Large intestine (tissue), 12 donors: ENCODE measurements at places on chromosomes 2 and 18.
A peak's percentile ranks its signal among the peaks of the same experiment; 100 is the strongest.

DNA sequence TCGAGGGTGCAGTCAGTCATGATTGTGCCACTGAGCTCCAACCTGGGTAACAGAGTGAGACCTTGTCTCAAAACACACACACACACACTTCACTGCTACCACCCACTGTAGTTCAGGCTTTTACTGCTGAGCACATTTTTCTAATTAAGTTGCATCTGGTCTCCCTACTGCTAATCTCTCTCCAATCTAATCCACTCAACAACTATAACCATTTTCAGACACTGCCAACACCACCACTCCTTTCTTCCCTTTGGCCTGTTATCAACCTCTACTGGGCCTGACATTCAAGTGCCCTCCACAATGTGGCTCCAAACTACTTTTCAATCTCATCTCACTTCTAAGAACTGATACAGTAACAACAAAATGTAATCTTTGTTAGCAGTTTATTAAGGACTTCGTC lies 44.8 kb downstream of the RMP24 start:
- DNase-seq, result no peak

GRCh38 chr2:180653481-180653880 lies 326.9 kb upstream of the UBE2E3 start:
- no peak for DNase-seq

DNA sequence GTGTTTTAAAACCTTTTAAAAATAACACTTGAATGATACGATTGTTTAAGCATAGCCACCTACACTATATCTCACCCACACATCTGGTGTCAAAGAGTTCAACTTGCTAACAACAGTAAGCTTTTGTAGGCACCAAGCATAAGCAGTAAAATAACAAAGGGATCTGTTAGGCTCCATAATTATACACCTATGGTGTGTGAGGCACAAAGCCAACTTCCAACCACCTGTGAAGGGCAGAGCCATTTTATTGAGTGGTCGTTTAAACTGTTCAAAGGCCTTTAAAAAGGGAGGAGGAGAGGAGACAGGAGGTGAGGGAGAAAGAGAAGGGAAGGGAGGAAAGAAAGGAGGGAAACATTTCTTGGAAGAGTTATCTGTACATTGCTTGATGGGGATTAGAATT lies 27.9 kb downstream of the NEMP2 start:
- no peak for DNase-seq

- no peak for DNase-seq
Observed at GRCh38 chr2:35163948-35164347, 1191.6 kb upstream of the CRIM1 start.

GRCh38 chr2:14677039-14677438 lies 44.5 kb downstream of the LRATD1 start:
- DNase-seq, result no peak

DNA sequence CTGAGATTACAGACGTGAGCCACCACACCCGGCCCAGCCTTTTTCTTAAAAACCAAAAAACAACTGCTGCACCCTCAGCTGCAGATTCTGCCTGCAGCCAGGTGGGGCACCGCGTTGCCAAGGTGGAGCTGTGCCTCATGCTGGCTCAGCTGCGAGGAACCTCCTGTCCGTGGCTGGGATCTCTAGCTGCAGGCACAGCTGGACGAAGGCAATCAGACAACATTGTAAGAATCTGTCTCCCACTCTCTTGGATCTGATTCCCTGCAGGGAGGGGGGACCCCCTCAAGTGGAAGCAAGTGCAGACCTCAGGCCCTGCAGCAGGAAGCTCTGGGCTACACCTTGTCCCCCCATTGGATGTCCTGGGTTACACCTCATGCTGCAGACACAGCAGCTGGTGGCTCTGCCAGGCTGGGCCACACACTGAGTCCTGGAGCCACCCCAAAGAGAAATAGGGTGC lies 24.1 kb downstream of the CIDEA start:
- DNase-seq, result no peak

DNA sequence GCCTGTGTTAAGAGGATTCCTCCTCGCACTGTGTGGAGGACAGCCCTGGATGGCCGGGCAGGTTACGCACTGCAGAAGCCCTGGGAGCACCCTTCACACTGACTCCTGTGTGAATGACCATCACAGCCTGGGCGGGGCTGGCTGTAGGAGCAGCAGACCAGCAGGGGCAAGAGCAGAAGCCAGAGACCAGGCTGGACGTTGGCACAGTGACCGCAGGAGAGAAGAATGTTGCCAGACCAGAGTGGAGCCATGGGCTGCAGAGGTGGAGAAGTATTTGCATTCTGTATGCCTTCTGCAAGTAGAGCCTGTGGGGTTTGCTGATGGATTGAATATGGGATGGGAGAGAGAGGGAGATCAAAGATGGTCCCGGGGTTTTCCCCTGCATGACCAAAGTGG lies 23.1 kb downstream of the LRRFIP1 start:
- DNase-seq, result no peak

DNA sequence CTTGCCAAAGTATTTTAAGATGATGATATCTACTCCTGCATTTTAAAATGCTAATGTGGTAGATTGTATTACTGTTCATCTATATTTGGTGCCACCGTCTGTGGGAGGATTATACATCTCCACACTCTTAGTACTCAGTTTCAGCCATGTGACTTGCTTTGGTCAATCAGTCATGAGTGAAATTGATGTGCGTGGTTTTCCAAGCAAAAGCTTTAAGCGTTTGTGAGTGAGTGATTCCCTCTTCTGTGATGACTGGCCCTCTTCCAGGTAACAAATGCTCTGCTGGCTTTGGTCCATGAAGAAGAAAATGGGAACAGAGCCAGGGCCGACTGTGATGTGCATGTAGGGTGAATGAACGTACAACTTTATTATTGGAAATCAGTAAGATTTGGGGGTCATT lies 330.4 kb downstream of the LPIN1 start:
- no peak for DNase-seq

GRCh38 chr18:22223965-22224322 lies 54.6 kb downstream of the GATA6 start:
- no peak for DNase-seq

DNA sequence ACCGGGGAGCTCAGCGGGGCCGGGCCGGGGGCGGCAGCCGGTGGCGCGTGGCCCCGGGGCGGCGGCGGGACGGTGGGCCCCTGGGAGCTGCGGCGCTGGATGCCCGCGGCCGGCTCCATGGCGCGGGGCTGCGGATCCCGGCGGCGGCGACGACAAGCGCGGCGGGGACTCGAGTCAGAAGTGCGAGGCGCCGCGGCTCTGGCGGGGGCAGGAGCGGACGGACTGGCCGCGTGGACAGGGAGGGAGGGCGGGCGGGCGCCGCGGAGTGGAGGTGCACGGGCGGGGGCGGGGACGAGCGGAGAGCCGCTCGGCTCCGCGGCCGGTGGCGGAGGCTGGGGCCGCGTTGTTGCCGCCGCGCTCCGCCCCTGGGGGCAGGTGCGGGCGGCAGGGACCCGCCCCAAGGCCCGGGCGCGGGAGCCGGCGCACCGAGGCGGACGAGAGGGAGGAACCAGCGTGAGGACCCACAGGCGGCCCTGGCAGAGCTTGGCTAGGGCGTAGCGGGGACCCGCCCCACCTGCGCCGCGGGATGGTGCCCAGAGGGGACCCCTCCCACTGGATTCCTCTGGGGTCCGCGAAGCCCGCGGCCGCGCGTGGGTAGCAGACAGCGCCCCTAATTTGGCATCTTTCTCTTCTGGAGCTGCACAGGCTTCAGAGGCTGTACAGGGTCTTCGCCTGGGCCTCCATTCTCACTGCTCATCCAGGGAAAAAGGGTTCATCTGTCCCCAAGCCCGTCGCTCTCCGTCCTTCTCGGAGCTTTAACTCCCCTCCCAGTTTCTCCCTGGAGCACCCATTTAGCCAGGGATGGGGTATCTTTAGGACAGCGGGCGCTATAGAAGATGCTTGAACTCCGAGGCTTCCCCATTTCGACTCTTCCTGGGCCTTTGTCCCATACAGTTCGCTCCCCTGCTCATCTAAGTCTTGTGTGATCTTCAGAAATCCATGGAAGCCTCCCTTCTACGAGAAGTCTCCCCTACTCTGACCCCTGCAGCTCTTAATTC lies at the start of gene TMEM163:
TMEM163 (minus strand) TSS at position 184 of the 998 bp plus-strand sequence.
- no peak for DNase-seq

- DNase-seq, result no peak
Observed at GRCh38 chr2:175432021-175432420, 250.5 kb upstream of the ATP5MC3 start.

- DNase-seq, result no peak
Observed at GRCh38 chr18:68985172-68985820, 187.4 kb downstream of the CCDC102B start.

DNA sequence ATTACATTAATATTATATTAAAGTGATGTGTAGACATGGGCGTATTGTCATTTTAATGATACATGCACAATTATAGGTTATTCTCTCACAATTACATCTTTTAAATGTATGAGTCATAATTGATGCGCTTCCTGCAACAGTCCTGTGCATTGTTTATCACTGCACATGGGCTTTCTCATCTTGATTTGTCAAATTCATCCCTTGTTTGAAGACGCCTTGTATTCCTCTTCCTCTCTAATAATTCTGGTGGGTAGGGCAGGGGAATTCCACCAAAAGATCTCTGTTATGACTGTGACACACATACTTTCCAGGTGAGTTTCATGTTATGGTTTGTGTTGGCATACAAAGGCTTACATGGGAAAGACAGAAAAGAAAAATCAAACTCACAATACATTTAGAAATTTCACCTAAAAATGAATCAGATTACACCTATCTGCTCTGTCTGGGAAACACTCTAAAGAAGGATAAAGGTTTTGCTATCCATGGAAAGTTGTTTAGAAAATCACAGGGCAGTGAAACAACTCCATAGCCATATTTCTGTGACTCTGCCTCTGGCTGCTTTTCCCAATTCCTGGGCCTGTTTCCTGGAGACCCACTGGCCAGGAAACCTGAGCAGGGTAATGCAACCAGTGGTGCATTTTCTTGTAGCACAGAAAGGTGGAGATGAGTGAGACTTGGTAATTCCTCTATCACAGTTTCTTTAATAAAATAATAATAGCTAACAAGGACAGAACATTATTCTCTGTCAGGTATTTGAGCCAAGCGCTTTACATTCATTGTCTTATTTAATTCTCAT lies 13.2 kb downstream of the SLC9A2 start:
- DNase-seq, result no peak

GRCh38 chr2:19545507-19545906 lies 187.1 kb upstream of the OSR1 start:
- no peak for DNase-seq

- peak; percentile 56 for DNase-seq
Observed at GRCh38 chr18:9614401-9615279, at the start of gene PPP4R1. Gene PPP4R1, minus strand, starts transcription at chr18:9614559. Its CDS starts 75 bp downstream, at chr18:9614484.

DNA sequence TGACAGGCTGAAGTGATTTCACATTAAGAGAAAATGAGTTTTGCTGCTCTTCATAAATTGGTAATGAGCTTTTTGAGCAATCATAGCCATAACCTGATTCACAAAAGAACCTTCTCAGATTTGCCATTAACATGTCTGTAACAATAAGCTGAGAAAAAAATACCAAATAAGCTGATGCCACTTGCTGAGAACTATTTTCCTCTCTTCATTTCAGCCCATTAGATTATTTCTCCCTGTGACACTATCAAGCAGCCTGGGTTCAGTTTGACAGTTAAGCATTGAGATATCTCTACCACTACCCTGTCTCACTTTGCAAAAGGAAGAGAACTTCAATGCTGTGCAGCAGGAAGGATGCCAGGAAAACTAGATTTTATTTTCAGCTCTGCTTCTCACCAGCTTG lies 673.9 kb downstream of the TRIB2 start:
- DNase-seq, result no peak

- DNase-seq, result no peak
Observed at GRCh38 chr2:220014961-220015360, 387.5 kb downstream of the SLC4A3 start.

DNA sequence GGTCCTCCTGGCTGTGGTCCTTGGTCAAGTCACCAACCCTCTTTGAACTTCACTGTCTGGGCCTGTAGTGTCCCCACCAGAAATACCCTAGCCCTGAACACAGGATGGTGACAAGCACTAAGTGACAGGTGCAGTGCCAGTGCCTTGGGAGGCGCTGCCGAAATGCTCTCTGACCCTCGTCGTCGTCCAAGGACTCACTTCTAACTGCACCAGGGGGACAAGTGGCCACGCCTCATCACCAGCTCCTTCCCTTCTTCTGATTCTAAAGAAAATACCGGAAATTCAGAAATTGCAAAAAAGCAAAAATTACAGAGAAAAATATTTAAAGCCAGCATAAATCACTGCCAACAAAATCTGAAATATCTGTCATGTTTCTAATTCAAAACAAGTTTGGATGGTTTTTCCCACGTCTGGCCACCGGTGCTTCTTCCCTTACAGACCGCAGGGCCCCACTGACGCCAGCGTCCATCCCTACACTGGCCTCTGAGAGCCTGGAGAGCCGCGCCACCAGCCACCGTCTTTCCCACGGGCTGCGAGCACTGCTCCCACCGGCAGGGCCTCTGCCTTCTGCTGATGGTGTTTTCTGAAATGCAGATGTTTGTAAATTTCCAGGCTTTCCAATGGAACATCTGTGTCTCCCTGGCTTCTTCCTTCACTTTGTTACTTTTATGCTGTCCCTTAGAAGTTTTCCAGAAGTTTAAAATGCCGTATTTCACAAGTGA lies 37.4 kb upstream of the GPC1 start:
- DNase-seq, result peak; percentile 11

DNA sequence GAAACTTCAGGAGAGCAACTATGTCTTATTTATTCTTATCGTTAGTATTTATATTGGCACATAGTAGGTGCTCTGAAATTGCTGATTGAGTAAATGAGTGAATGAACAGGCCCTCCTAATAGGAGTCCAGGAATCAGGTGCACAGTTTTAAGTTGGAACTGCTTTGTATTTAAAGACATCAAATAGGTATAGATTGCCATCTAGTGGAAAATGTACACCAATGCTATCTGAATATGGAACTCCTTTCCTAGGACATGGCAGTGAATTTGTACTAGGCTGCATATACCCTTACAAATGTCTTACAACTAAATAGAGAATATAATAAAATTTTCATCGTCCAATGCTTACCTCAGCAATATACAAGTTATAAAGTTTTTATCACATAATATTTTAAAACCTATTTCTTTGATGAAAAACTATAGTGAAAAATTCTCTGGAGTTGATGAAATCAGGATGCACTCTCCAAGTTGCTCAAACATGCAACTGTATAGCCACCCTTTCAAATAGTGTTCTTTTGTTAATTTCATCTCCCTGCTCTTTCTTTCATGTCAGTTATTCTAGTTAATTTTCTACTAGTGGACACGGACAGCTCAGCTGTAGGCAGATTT lies 318.9 kb upstream of the SYT4 start:
- DNase-seq, result no peak

GRCh38 chr2:185695711-185696235 lies 42.8 kb upstream of the FSIP2 start:
- DNase-seq, result no peak

DNA sequence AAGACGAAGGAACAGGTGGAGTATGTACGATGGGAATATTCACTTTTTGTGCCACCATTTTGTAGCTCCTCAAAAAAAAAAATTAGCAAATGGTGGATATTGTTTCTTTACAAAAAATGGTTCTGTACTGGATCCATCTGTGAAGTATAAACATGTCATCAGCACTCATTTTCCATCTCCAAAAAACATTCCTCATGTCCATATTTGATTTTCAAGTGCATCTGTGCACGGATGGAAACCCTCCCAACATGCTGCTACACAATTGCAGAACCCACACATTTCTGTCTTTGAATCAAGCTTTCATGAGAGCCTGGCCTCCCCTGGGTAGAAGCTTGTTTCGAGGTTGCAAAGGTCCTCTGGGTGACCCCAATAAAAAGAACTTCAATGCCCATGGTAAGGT lies 59.6 kb upstream of the ZEB2 start:
- DNase-seq, result no peak
